ENCODE measurements at places on chromosomes 5 and 9. TPM values are rescaled to one million over a fixed set of nuclear protein-coding genes. Genes with fewer than 3 reads are reported as not detected.

PCA3 gene
- not detected for total RNA-seq

GRCh38 chr9:28810388-28811075 lies 1237.3 kb upstream of the C9orf72 start:
- no peak for DNase-seq

DNA sequence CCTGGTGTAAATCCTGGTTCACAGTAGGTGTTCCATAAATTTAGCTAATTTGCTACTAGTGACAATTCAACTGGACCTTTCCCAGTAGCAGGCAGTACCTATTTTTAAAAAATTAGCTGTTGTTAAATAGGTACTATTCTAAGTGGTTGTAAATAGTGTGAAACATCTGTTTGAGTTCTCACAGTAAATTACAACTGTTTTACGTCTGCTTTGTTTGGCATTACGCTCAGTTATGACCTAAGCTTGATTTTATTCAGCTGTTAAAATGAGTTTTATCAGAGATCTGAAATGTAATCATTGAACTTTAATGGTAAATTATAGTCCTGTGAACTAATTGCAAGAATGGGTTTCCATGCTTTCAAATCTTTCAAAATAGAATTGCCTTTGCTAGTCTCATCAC lies 93.9 kb downstream of the GPBP1 start:
- no peak for DNase-seq

DNA sequence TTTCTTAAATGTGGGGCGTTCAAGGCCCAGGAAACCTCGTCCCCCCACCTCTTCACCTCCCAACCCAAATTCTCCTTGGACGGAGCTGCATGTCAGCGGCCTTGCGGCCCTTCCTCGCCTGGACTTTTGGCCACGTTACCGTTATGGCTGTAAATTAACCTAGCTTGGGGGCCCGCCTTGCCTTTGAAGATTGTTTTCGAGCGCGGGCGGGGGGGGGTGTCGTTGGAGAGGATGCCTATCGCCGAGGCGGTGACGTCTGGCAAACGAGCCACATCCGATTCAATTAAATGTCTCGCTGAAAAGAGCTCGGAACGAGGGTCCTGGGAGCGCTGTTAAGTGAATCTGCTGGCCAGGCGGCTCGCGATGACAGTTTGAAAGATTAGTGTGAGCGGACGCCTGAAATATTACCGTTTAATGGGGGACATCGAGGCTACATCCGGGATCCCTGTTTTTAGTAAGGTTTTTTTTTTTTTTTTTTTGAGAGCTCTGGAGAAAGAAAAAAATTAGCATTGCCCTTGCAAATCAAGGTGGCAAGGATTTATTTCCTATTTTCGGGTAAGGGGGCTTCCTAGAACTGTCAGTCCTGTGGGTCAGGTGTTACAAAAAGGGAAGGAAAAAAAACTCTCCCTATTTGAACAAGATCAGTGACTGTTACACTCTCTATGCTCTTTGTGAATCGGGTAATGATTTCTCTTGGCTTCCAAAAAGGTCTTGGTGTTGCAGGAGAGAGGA lies 2.3 kb upstream of the NKX2-5 start:
- DNase-seq: no peak

Data from CD4-positive, alpha-beta memory T cell (primary cell).